ENCODE measurements at places on chromosomes 7 and 10.

DNA sequence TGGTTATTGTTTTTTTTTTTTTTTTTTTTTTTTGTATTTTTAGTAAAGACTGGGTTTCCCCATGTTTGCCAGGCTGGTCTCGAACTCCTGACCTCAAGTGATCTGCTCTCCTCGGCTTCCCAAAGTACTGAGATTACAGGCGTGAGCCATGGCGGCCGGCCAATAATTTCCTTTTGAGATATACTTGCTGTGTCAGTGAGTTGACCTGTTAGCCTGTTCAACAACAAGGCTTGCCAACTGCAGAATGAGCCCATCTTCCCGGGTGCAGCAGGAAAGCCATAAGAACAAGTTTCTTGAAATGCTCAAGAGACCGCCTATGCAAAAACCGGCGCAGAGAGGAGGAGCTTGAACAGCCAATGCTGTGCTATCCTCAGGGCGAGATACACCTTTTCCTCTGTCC lies 112.5 kb downstream of the PRPF18 start:
- no peak for DNase-seq

DNA sequence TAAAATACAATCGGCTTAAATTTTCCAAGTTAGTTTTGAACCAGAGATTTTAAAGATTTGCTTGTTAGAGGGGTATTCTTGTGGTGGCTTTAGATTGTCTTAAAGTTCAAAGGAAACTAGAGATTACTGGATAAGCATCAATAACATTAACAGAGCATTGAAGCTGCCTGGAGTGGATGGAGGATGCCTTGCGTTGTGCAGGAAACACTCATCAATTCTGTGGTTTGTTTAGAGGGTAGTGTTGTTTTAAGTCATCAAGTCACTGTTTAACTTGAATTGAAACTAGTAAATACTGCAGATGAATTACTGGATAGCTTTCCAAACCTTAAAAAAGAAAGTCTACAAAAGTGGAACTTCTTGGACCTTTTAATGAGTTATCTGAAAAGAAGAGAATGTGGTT lies 218.6 kb downstream of the CELF2 start:
- DNase-seq = no peak

DNA sequence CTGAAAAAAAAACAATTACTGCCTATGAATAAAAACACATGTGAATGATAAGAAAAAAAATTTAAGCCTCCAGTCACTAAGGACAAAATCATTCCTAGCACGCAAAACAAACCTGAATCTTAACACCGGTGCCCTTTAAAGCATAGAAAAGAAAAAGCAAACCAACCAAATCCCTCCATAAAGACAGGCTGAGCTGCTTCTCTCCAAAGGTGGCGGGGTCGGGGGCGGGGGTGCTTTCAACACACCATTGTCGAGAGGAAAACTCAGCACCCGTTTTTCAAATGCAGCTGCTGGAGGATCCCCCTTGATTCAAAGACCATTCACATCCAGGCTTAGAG lies 1.4 kb downstream of the ST8SIA6 start:
- no peak for DNase-seq

- no peak for DNase-seq
These were observed 10.3 kb upstream of the VIM start for GRCh38 chr10:17217631-17218232.

- DNase-seq = no peak
These were observed 146.6 kb upstream of the RNF32 start for GRCh38 chr7:156493942-156494341.

DNA sequence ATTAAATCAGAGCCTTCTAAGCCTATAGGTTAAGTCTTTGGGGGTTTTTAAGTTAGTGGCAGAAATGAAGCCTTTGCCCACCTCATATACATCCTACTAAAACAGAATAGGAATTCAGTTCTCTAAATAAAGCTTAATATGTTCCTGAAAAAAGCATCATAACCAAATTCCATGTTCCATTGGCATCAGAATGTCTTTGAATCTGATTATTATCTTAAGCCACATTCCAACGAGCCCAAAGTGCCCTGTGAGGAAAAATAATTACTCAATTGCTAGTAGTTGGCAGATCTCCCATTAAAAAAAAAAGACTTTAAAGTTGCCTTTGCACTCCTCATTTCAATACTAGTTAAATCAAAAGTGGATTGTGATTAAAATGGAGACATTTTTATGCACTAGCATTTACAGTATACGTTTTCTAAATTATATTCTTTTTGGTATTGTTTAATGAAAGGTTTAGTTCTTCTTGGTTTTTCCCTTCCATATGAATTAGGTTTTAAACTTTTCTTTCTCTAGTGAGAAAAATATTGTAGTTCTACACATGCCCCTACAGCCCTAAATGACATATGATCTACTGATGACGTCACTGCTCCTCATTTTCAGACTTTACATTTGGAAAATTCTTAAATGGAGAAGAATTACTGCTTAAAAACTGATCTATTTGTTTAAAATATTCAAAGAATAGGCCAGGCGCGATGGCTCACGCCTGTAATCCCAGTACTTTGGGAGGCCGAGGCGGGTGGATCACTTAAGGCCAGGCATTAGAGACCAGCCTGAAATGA lies 54.3 kb upstream of the CABCOCO1 start:
- no peak for DNase-seq

- no peak for DNase-seq
These were observed 8.0 kb upstream of the PPIF start for GRCh38 chr10:79339266-79339665.

DNA sequence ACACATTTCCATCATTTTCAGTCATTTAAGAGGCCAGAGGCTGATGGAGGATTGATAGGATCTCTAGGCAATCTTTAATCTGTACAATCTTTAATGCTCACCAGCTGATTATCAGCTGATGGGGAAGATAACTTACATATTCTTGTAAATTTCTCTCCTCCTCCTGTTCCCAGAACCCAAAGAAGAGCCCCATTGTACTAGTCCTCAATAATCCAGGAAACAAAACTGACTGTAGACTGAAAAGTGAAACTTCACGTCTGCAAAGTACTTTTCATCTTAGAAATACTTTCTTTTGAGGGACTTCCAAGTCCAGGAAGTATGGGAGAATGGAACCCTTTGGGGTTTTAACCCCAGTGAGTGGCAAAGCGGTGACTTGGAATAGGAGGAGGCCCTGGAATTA lies 283.3 kb downstream of the FRMD4A start:
- no peak for DNase-seq

DNA sequence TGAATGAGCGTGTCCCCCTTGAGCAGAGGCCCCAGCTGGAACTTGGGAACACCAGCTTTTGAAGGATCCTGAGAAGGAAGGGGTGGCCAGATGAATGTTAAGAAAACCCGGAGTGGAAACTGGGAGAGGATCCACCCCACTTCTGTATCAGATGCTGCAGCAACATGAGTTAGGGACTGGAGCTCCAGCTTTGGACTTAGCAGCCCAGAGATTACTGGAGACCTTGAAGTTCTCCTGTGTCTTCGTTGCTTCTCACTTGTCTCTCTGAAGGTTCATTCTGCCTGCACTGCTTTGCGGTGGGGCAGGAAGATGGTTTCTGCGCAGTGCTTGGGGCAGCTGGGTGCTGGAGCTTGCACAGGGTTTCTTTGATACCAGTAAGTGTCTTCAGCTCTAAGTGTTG lies 9.3 kb downstream of the TMEM248 start:
- DNase-seq = no peak

DNA sequence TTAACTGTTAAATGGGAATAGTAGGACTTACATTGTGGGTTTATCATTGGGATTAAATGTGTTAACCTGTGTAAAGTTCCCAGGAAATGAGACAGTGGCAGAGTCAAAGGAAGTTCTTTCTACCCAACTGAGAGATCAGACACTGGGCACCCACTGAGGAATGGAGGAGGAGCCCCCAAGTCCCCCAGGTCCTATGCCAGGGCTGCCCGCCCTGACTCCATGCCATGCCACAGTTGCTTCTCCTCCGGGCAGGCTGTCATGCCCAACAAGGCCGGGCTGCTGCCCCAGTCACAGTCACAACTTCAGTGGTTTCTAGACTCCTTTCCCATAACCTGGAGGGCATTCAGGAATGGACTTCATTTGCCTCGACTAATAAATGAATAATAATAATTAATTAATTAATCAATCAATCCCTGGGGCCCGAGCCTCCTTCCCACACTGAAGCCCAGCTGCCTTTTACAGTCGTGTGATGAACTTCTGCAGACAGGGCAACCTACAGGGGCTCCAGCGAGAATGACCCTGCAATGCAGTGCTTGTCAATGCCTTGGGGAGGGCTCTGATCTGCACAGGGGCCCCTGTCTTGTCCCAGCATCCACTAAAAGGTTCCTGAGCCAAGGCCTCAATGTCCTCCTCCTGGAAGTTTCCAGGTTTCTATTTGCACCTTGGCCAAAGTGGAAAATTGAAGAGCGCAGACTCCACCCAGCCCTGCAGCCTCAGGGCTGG lies 32.4 kb downstream of the DRGX start:
- no peak for DNase-seq

DNA sequence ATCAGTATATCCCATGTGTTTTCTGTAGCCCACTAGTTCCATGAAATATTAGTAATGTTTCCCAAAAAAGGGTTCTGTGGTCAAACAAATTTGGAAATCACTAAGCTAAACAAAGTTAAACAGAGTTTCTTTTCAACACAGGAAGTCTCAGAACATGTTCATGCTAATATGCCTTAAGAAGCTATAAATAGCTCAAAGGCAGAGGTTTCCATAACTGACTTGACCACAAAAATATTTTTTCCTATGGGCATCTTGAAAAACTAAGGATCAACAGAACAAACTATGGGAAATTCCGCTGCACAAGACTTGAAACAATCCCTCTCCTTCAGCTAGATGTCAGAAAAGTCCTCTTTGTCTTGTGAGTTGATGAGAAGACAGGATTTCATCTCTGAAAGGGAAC lies 59.7 kb downstream of the SEM1 start:
- no peak for DNase-seq

- no peak for DNase-seq
These were observed 92.4 kb upstream of the PIK3CG start for GRCh38 chr7:106772655-106773108.

- DNase-seq = no peak
These were observed 119.8 kb downstream of the FAM107B start for GRCh38 chr10:14654821-14655382.

GRCh38 chr7:22895140-22895827 lies 72.6 kb upstream of the TOMM7 start:
- no peak for DNase-seq

DNA sequence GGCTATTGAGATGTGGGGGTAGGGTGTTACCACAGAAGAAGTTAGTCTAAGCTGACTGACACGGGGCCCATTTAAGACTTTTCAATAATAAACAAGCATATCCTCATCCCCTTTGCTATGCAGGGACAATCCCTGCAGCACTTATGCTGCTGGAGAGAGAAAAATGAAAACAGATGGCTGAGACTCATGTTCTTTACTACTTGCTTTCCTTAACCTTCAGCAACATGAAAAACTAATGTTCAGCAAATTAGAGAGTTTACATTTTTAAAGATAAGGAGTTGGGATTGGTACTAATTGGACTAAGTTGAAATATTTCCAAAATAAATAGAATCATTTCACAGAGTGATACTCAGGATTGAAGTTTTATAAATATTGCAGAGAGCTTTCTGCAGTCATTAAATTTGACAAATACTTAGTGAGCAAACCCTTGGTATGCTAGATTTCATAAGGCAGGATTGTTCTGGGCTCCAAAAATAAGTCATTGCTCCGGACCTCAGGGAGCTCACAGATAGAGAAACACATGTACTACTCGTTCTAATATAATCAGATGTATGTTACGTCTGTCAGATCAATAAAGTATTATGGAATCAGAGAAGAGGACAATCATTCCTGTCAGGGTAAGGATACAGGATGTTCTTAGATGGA lies 147.1 kb upstream of the LRRN3 start:
- no peak for DNase-seq

DNA sequence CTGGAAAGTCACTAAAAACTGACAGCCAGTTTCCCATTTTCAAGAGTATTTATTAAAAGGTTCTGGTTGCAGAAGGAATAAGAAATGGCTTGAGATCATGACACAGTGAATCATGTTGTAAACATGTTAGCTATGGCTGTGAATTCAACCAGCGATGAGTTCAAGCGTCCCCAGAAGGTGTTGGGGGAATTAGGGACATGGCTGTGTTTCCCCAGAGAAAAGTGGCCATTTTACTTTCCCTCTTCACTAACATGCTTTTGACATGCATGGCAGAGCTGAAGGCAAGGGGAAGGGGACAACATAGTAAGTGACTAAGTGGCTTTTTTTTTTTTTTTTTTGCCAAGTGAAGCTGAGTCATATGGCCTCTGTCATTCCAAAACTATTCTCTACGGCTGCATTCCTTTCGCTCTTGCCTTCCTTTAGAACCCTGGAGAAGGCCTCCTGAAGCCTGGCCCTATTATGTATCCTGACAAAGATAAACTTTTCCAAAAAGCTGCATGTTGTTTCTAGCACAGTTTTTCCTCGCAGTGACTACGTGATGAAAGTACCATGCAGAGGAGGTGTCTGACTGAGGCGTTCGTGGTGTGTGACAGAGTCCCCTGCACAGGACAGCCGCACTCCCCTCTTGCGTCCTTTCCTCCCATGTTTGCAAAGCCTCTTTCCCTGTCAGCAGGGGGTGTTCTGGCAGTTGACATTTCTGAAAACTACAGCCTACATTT lies 46.9 kb downstream of the EGFR start:
- DNase-seq = peak; percentile 44

- no peak for DNase-seq
These were observed 2.8 kb downstream of the BET1 start for GRCh38 chr7:94001396-94001795.

- no peak for DNase-seq
These were observed 52.1 kb downstream of the TRRAP start for GRCh38 chr7:98930464-98930863.

DNA sequence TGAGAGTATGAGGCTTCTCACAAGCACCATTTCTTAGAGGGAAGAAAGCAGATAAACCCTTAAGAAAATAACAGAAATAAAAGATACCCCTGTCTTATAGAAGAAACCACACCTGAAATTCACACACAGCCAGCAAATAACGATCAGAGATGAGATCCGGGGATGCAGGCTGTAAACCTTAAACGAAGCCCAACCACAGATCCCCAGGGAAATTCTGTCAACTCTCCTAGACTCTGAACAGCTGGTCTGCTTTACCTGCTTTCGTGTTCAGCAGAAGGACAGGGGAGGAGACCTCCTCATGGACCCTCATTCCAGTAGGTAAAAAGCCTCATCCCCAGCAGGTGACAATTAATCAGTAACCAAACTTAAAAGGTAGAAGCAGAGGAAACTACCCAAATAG lies 45.0 kb downstream of the VOPP1 start:
- DNase-seq = no peak

GRCh38 chr10:34206078-34206934 lies 608.8 kb downstream of the PARD3 start:
- no peak for DNase-seq

DNA sequence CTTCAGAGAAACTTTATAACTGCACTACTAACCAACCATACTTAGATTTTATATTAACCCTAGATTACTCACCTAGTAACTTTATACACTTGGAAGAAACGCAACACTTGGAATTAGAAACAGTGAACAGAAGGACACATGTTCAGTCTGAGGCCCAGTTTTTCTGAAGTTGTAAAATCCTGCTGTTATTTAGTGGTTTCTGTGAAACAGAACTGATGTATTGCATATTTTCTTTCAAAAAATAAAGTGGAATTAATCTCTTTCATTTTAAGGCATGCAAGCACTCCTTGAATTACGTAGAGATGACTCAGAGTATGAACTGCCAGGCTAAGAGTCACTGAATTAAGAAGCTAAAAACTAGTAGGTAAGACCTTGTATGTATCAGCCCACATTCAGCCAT lies 215.8 kb downstream of the SKAP2 start:
- peak; percentile 41 for DNase-seq

GRCh38 chr7:98295467-98296192 lies 14.1 kb downstream of the BRI3 start:
- DNase-seq = no peak

- no peak for DNase-seq
These were observed 301.5 kb upstream of the CACNA2D1 start for GRCh38 chr7:82745117-82745516.

Measured in epithelial cell of prostate (primary cell).